ENCODE measurements at places on chromosomes 3 and 15.

GRCh38 chr3:41317718-41318117, 118.4 kb downstream of the CTNNB1 start:
- peak; percentile 40 for DNase-seq

GRCh38 chr3:141383555-141384129, 15.3 kb downstream of the ZBTB38 start:
- no peak for DNase-seq

- no peak for DNase-seq
Observed at GRCh38 chr3:140472306-140473020, 205.4 kb upstream of the TRIM42 start.

GRCh38 chr3:21785765-21786437, 34.9 kb upstream of the ZNF385D start:
- no peak for DNase-seq

DNA sequence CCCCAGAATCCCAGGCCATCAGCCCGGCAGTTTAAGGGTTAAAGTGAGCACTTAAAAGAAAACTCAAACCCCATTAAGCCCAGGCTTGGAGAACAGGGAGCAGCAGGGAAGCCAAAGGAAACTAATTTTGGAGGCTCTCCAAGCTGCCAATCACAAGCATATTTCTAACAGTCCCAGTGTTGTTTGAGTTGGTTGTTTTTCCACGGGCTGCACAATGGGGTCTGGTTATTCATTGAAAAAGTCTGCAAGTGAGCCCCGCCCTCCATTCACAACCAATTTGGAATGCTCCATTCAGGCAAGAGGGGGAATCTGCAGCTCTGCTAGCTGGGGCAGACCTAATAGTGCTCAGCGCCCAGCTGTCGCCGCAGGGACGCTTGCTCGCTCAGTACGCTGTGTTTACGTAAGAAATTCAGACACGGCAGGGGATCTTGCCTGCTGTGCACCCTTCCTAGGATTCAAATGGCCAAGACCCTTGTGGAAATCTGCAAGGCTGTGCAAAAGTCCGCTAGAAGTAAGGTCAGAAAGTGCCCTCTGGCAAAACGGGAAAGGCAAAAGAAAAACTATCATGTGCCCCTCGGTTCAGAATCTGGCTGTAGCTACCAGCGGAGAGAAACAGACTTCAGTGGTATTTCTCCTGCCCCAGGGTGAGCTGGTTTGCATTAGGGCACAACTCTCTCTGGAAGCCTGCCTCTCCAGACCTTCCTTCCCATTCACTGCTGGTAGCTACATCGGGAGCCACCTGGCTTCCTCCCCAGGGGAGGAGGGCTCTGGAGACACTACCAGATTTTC, 11.0 kb downstream of the ETV5 start:
- peak; percentile 84 for DNase-seq

DNA sequence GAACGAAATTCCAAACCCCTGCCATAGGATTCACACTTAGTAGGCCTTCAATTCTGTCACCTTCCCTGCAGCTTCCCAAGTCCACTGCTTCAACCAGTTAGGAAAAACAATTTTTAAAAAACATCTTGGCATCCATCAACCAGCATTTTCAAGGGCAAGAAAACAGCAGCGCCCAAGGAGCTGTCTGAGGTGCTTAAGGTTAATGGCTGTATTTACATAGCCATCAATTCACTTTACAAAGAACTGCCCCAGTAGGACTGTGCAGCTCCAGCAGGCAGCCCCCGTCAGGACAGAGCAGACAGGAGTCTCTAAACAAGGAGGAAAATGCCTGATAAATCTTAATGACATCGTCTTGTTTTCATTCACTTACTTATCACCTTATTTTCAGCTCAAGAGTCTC, 13.3 kb downstream of the TAFA4 start:
- peak; percentile 26 for DNase-seq

DNA sequence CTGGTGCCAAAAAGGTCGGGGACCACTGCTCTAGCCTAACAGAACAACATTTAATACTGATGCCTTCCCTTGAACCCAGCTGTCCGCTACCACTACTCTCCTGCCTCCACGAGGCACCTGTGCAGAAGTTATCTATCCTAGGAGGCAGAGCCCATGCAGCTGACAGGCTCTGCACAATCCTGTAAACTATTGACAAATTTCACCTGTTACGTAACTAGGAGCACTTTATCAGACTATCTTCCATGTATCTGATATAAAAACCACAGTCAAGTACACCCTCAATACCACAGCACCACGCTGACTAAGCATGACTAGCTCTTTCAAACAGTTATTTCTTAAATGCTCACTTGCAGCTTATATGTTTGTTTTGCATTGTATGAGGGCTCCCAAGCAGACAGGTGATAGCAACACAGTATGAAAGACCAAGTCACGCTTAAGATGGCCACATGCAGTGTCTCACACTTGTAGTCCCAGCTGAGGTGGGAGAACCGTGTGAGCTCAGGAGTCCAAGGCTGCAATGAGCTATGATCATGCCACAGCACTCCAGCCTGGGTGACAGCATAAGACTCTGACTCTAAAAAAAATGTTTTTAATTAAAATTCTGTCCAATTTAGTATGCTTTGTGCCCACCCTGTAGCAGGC, 4.5 kb upstream of the IL17RC start:
- DNase-seq, result no peak

DNA sequence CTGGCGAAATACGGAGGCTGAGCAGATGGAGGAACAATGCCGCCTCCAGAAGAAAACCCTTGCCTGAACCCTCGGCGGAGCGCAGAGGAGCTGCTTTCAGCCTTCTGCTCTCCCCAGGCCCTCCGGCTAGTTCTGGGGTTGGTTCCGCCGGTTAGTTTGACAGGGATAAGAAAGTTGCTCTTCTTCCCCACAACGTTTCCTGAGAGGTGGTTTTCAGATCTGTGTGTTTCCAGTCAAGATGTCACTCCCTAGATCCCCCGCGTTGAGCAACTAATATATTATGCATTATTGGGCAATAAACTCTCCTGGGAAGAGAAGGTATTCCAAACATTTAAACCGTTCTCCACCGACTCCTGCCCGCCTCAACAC, 551 bp downstream of the NLGN1 start:
- DNase-seq, result no peak

DNA sequence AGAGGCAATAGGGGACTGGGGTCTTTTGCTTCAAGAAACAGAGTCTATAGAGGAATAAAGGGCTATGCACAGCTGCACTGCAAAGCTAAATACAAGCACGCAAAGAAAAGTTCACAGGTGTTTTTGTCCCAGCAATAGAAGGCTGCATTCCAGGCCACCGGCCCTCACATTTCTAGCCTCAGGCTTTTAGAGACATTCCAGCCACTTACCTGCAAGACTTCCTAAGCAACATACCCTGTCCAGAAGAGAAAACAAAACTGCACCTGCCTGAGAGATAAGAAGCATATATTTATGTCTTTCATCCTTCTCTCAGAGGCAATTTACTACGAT, 220.5 kb downstream of the OPA1 start:
- DNase-seq, result no peak

DNA sequence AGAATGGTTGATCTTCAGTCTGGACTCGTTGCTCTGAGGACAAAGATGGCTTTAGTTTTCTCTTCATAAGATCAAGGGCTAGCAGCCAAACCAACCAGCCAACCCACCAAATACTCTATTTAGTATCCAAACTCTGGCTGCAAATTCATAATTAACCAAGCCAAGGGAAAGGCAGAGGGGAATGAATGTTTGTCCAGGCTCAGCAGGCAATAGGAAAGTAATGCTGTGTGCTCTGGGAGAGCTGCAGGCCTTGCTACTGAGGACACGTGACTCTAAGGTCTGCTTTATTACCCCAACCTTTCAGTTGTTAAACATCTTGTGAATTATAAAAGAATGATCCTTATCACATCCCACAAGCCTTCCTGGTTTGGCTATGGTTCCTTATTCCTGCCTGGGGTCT, 52.3 kb upstream of the GALNT15 start:
- DNase-seq, result no peak

GRCh38 chr3:24480497-24480896, 14.2 kb downstream of the THRB start:
- no peak for DNase-seq

DNA sequence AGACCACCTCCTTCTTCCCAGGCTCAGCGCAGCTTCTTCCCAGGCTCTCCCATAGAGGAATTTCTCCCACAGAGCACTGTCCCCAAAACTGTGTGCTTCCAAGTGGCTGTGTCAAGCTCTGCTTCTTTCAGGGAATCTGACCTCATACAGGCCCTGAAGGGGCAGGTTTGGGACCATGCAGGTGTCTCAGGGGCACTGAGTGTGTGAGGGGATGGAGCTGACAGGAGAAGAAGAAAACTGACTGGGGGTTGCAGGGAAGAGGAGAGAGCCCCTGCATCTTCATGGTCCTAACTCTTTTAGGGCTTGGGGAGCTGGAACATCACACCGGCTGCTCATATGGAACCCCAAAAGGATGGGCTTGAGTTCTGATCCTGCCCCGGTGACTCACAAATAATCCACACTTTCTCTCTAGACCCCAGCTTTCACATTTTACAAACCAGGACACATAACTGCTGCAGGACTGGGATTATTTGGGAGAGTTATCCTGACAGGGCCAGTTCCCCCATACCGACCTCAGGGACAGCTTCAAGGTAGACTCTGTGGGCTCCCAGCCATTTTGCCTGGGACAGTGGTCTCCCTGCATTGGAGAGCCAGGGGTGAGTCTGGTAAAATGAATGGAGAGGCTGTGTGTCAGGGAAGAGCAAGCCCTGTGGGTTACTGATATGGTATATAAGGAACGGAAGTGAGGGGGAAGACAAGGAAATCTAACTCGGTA, 316.1 kb downstream of the TLE3 start:
- no peak for DNase-seq

DNA sequence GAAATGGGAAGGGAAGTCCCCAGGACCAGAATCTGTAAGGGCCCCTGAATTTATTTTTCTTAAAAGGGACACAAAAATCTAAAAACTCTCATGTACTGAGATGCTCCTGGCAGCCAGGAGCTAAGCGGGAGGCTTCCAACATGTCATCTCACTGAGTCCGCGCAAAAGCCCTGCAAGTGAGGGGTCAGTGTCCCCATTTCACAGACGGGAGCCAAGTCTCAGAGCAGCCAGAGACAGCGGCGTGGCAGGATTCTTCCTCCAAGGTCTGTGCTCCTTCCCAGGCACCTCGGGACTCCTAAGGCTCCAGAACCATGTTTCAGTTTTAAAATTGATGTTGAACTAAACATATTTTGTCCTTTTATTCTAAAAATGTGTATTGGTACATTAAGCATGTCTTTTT, 114.8 kb downstream of the ADCY5 start:
- no peak for DNase-seq

DNA sequence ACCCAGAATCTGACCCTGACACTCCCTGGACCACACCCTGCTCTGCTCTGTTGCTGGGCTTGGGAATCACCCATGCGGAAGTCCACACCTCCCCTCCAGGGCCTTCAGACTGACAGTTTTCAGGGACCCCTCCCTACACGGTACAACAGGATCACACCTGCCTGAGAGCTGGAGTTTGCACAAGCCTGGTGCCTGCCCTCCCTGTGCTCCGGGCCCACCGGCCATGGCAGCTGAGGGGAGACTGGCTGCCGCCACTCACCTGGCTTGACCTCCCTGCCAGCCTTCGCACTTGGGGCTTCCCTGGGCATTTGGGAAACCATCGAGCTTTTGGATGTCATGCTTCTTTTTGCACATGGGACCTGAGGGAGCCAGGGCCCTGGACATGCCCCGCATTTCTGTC, 95.9 kb upstream of the ANKRD34C start:
- no peak for DNase-seq

- DNase-seq, result peak; percentile 35
Observed at GRCh38 chr15:29570121-29570947, 251.9 kb downstream of the TJP1 start.

- DNase-seq, result no peak
Observed at GRCh38 chr3:59082106-59082505, 32.3 kb upstream of the CFAP20DC start.

DNA sequence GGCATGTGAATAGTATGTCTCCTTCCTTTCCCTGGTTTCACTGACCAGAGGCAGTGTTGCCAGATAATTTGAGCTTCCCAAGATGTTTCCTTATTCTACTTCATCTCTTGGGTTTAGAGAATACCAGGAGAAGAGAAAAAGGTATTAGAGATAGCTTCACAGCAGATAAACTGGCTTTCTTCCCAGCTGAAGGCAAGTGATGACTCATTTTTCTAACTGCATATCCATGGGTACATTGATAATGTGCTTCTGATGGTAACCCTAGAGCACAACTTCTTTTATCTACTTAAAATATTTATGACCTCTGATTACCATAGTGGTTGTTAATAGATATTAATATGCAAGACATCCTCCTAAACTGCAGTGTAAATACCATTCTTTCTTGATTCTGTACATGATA, 34.6 kb upstream of the CMTM8 start:
- DNase-seq, result no peak

DNA sequence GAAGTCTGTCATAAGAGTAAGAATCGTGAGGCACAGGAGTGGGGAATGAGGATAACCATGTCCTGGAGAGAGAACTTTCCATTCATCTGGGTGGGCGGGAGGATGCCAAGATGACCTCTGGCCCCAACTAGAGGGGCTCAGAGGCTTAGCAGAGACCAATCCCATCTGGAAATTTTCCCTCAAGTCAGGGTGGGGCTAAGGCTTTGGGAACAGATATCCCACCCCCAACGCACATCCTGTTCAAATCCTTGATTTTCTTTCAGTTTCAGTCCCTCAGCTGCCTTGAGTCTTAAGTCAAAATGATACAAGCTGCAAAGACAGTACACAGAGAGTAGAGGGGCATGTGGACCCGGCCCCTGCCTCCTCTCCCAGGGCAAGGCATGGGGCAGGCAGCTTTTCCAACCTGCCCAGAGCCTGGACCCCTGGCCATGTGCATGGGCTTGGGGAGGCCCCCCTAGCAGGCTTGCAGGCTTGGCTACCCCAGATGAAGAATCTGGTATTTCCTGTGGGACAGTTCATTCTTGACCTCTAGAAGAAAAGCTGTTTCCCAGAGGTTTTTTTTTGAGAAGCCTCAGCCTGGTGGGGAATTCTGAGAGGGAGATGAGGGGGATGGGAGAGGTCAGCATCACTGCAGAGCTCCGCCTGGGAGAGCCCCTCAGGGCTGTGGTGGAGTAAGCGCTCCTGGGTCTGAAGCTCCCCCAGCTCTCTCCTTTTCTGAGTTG, 109.7 kb upstream of the HACD2 start:
- DNase-seq, result no peak

GRCh38 chr15:57681011-57681410, 25.5 kb upstream of the POLR2M start:
- no peak for DNase-seq

GRCh38 chr3:111627092-111627491, 31.9 kb upstream of the ZBED2 start:
- DNase-seq, result no peak

DNA sequence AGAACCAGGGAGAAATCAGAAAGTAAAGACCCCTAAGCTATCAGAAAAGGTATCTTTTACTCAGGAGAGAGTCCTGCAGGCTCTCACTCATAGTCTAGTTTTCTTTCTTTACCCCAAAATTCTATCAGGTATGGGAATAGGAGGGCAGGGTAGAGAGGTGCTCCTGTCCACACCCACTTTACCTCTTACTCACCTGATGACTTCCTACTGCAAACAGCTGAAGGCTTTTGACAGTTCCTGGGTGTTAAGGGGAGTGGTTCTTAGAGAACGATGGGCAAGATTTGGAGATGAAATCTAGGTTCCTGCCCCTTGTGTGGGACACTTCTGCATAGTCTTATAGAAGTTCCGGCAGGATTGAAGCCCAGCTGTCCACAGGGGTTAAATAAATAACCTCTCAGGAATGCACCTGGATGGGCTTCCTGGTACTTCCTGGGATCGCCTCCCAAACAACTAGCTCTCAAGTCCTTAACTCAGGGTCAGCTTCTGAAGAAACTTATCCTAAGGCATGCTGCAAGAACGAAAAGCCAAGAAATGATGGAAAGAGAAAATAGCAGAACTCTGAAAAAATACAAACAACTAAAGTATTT, 10.8 kb upstream of the TNFAIP8L3 start:
- DNase-seq, result no peak
